ENCODE measurements at places on chromosomes 2 and 18.

DNA sequence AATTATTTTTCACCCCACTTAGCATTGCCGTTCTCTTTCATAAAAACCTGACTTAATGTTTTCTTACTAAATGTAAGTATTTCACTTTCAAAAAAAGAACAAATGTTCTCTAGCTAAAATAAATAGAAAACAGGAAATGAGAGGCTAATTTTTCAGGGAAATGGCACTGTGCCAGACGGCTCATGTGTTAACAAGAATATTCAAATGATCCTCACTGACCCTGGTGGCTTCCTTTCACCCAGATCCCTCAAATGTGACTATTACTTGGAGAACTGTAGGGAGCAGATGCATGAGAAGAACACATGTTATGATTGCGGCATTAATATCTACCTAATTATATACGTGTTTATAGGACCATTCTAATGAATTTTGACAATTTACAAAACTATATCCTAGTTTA lies 827.7 kb downstream of the SOCS6 start:
- no peak for DNase-seq

GRCh38 chr2:190023860-190024259 lies 38.7 kb downstream of the MSTN start:
- no peak for DNase-seq

DNA sequence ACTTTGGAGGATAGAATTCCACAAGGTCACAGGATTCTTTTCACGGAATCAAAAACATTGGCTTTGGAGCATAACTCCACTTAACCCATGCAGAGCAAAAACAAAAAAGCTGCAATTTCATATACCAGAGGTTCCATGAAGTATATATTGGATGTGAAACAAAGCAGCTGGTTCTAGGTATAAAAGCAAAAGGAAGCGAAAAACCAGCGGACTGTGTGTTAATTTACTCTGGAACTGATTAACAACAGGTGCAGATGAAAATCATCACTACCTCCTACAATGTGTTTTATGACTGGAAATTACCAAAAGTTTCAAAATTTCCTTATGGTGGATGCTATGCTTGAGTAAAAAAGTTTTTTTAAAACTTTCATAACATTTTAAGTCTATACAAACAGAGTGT lies 54.4 kb upstream of the LINC00305 start:
- no peak for DNase-seq

GRCh38 chr2:97932975-97933662 lies 62.6 kb downstream of the TMEM131 start:
- DNase-seq = no peak

DNA sequence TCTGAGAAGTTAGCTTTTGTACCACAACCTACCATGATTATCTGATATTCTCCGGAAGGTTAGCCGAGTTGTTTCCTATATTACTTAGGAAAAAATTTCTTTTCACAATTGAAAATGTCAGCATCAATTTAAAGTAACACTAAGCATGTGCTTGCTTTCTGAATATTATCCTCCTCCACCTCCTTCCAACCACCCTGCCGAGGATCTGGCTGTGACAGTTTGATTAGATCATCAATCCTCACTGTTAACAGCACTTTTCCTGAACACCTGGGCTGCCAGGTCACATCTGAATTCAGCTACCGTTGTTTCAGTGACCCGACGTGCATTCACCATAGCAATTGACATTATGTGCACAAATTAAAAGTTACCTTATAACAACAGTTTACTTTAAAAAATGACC lies 207.0 kb downstream of the ZNF407 start:
- DNase-seq = no peak

DNA sequence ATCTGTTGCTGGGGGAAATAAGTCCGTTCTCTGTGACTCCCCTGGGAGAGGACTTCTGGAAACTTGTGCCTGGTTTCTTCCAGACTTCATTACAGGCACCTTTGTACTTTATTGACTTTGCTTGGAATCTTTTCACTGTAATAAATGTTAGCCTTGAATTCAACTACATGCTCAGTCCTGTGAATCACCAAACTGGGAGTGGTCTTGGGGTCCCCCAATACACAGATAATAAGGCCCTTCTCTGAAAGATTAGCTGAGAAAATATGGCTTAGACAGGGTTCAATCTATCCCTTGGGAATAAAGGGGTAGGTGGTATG lies 48.7 kb upstream of the KIDINS220 start:
- no peak for DNase-seq

DNA sequence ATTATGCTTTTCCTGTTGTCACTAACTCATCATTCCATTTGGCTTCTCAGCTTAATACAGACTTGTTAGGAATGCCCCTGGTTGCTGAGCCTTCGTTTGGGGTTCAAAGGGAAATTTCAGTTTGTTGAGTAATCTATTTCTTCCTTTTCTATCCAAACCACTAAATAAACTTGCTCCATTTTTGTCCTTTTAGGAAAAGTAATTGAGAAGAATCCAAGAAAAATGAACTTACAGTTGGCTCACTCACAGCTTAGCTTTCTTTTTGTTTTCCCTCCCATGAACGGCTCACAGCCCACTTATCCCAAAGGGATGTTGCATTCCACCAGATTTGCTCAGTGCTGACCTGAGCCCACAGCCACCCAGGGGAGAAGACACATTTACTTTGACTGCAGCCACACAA lies 73.9 kb downstream of the SOX11 start:
- no peak for DNase-seq

GRCh38 chr2:86393521-86394491 lies 47.4 kb upstream of the KDM3A start:
- no peak for DNase-seq

DNA sequence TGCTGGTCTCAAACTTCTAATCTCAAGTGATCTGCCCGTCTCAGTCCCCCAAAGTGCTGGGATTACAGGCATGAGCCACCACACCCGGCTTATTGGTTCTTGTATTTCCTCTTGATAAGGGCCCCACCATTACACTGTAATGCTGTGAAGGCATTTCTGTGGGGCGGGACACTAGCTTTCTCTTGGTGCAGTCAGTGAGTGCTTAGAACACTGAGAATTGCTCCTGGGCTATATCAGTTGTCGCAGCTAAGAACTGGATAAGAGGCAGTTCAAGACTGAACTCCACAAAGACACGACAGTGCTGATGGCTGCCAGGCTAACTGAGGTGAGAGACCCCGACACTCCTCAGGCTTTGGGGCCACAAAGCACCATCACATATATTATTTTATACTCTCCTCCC lies 2.1 kb downstream of the KHK start:
- DNase-seq = no peak

DNA sequence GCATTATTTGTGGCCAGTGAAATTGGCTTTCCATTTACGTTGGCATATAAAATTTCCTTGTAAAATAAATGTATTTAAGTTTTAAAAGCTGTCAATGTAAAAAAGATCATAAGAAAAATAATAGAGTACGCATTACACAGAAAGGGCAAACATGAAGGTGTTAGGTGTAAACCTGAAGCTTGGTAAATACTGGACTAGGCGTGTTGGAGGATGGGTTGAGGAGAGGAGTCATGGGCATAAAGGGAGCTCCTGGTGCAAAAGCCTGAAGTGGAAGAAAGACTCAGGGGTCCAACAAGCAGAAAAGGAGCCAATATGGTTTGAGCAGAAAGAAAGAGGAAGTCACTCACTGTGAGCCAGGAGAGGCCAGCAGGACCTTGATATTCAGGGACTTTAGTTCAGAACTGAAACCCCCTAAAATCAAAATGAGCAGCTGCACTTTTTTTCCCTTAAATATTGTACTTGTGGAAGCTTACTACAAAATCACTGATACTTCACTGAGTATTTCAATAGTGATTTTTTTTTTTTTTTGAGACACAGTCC lies 24.4 kb downstream of the SP5 start:
- DNase-seq = no peak

DNA sequence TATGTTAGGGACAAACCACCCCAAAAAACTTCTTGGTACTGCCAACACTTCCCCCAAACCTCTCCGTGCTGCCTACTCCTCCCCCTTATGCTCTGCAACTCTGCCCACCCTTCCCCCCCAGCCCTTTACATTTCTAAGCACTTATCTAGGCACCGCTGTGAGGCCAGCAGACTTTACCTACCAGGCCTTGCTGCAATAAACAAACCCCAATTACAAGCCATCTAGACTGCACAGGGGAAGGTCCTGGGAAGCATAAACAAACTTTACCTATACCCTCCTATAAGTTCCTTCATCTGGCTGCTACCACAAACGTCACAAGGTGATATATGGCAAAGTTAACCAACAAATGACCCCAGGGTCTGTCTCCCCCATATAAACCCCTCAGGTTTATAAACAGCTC lies 259.4 kb upstream of the GULP1 start:
- no peak for DNase-seq

GRCh38 chr2:42171396-42171980 lies 2.3 kb downstream of the EML4 start:
- no peak for DNase-seq

DNA sequence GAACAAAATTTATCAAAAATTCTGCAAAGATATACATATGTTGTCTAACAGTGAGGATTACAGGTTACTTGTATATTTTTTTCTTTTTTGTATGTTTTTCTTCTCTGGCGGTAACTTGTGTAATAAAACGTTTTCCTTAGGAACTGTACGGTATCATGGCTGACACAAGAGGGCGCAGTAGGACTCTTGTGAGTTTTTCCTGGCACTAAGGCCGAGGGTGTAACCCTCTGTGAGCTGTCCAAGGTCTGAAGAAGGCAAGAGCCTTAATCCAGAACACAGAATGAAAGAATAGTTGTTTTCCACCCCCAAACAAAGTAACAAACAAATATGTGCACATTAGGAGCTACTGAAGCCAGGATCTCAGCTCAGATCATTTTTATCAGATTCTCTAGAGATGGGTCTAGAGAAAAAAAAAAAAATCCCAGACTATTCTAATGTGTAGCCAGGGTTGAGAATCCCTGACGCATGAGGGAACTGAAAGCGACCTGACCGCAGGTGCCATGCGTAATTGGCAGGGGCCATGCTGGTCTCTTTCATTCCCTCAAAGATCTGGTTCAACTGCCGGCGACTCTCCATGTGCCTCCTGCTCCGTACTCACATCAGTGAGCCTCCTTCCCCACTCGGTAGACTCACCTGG lies 27.0 kb downstream of the TMEM200C start:
- DNase-seq = no peak

- DNase-seq = no peak
Observed at GRCh38 chr2:150599889-150600288, 112.4 kb upstream of the RND3 start.

DNA sequence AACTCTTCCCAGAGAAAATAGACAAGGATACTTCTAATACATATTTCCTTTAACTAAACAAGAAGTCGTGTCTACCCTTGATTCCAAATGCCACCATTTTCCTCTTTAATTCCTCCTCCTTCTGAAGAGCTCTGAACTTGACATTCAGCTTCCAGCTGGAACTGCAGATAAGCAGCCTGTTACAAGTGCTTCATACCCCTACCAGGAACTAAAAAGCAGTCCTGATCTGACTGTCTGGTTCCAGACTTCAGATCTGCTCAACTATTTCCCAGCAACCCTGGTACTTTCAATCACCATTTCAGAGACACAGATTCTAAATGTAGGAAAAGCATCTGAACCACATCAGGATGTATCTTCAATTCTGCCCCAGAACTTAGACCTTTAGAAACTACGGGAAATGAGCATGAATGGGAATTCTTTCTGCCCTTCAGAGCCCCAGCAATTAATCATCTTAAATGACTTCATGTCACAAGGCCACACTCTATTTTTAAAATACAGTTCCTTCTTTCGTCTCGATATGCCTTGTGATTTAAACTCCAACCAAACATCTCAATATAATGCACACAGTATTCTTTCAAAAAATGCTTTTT lies 159.5 kb downstream of the L3MBTL4 start:
- DNase-seq = no peak

- no peak for DNase-seq
Observed at GRCh38 chr2:165839610-165840009, 45.6 kb upstream of the GALNT3 start.

DNA sequence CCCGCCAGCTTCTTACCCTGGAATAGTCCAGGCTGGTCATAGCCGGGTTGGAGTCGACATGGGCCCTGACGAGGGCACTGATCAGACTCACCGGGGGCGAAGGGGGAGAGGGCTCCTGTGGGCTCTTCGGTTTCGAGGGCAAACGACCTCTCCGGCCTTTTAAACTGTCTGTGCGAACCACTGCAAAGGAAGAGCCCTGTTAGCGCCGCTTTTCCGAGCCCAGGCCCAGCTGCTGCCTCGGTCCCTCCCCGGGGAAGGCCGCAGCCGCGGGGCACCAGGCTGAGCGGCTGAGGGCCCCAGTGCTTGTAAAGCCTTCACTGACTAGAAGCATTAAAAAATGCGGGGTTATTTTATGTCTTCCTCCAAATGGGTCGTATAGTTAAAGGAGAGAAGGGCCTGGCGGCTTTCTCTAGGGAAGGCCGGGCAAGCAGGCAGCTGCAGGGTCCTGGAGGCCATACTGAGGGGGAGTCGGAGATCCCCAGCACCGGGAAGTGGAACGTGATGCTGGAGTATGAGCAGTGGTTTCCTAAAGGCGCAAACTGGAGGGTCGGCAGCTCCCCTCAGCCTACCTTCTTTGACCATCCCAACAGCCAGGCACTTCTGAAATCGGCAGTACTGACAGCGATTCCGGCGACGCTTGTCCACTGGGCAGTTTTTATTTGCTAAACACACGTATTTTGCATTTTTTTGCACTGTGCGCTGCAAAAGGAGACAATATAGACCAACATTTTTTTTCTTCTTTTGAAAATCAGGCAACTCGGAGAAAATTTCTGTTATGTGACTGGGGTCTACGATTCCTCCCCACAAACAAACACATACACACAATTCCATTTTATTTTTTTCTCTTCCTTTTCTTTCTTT lies 4.5 kb downstream of the NR4A2 start:
- no peak for DNase-seq

DNA sequence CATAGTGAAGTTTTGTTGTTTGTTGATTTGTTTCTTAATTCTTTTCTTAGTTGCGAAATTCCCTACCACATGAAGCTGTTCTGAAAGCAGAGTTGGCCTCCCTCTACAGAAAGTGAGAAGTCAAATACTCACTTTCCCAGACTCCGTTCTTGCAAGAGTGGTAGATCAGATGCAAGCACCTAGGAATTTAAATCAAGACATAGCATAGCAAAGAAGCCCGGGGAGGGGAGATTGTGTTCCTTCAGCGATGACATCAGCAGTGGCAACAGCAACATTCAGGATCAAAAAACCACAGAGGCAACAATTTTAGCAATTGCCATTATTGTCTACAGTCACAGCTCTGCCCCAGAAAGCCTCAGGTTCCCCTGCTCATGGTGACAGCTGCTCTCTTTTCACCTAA lies 580.0 kb downstream of the RNF144A start:
- DNase-seq = no peak

- no peak for DNase-seq
Observed at GRCh38 chr18:60446821-60447220, 74.2 kb upstream of the MC4R start.

GRCh38 chr2:15259356-15259756 lies 301.8 kb downstream of the NBAS start:
- DNase-seq = no peak

- DNase-seq = no peak
Observed at GRCh38 chr2:231190531-231191197, 7.8 kb upstream of the ARMC9 start.

- DNase-seq = no peak
Observed at GRCh38 chr18:79874553-79875530, 76.6 kb downstream of the SLC66A2 start.

GRCh38 chr2:98296440-98296839 lies 49.8 kb upstream of the CNGA3 start:
- no peak for DNase-seq

- no peak for DNase-seq
Observed at GRCh38 chr2:2158915-2159314, 172.2 kb downstream of the MYT1L start.

- no peak for DNase-seq
Observed at GRCh38 chr2:234378440-234378839, 118.4 kb downstream of the ARL4C start.

- no peak for DNase-seq
Observed at GRCh38 chr2:165470361-165470760, 863 bp downstream of the CSRNP3 start.

Data from stimulated activated CD8-positive, alpha-beta memory T cell treated with anti-CD3 and anti-CD28 coated beads, Interleukin-7, amount 100 ng/mL, for 24 hours (primary cell).